Foreskin keratinocyte (primary cell): ENCODE measurements at places on chromosomes 3 and 15. TPM values are rescaled to one million over a fixed set of nuclear protein-coding genes. Genes with fewer than 3 reads are reported as not detected.

The BRPF1 gene
- 14.0 and 15.3 TPM in 2 replicates for total RNA-seq

The TMEM158 gene
- 3.4 and 3.5 TPM in 2 replicates for total RNA-seq

The PLCH1 gene
- 0.10 and 0.14 TPM in 2 replicates for total RNA-seq

The GOLGA6L9 gene
- total RNA-seq, result 2.5 and 3.8 TPM in 2 replicates

The GPR62 gene
- total RNA-seq, result not detected in 2 replicates

The GCSAM gene
- total RNA-seq, result 1.3 and 1.4 TPM in 2 replicates

The ITIH1 gene
- total RNA-seq, result not detected in 2 replicates

The COX5A gene
- 178 and 190 TPM in 2 replicates for total RNA-seq

The TGM4 gene
- total RNA-seq, result 1.3 TPM in 2 replicates

The CHRFAM7A gene
- total RNA-seq, result 0.34 and 0.39 TPM in 2 replicates

The QRICH1 gene
- 61.3 and 64.9 TPM in 2 replicates for total RNA-seq

The AGBL1 gene
- not detected in 2 replicates for total RNA-seq

The PPP1R14D gene
- not detected in 2 replicates for total RNA-seq

The PGBD4 gene
- 0.88 and 0.95 TPM in 2 replicates for total RNA-seq

The CLDN1 gene
- 1.9 and 5.4 TPM in 2 replicates for total RNA-seq

The IL1RAP gene
- 33.1 and 44.5 TPM in 2 replicates for total RNA-seq

The FOXB1 gene
- not detected in 2 replicates for total RNA-seq

The DOCK3 gene
- total RNA-seq, result 0.03 and 0.04 TPM in 2 replicates

The SLITRK3 gene
- total RNA-seq, result not detected in 2 replicates

The CFAP100 gene
- total RNA-seq, result not detected in 2 replicates

The FAM131A gene
- 13.3 and 14.6 TPM in 2 replicates for total RNA-seq

The IQCF5 gene
- not detected in 2 replicates for total RNA-seq

The NUP210 gene
- not detected in 2 replicates for total RNA-seq

The STRIT1 gene
- not detected in 2 replicates for total RNA-seq

The RARB gene
- not detected in 2 replicates for total RNA-seq
